ENCODE measurements at places on chromosomes 4 and X.

- no peak for DNase-seq
Observed at GRCh38 chr4:6902318-6903042, 7.1 kb upstream of the TBC1D14 start.

- DNase-seq: no peak
Observed at GRCh38 chr4:113773756-113774155, 12.2 kb upstream of the CAMK2D start.

DNA sequence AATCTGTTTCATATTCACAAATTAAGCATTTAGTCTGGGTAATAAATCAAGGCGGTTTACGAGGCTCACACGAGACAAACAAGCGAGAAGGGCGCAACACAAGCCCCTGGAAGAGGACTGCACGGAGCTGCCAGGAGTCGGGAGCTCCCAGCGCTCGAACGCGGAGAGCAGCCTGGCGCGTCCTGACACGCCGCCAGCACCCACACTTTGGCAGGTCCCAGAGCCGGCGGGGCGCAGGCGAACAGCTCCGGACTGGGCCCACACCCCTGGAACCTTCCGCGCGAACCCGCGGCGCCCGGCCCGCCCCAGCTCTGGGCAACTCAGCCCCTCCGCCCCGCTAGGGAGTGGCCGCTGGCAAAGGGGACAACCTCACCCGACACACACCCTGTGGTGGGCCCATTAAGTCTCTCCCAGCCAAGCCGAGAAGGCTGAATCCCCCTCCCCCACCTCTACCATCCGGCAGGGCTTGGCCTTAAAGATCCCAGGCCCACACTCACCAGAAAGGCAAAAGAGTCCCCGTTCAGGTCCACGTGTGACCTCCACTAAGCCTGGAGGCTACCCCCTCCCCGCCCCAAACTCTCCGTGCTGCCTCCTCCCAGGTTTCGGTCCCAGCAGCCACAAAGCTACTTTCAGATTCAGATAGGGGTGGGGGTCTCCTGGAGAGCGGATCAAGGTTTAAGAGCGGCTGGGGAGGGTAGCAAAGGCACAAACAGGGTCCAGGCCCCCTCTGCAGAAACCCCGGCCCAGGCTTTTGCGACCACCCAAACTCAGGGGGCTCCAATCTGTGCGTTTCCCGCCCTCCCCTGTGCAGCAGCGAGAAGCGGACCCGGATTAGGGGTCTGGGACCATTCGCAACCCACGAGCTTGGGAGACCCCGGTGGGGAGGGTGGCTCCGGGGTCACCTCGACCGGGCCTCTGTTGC is 47.5 kb upstream of the BCOR start:
- no peak for DNase-seq

DNA sequence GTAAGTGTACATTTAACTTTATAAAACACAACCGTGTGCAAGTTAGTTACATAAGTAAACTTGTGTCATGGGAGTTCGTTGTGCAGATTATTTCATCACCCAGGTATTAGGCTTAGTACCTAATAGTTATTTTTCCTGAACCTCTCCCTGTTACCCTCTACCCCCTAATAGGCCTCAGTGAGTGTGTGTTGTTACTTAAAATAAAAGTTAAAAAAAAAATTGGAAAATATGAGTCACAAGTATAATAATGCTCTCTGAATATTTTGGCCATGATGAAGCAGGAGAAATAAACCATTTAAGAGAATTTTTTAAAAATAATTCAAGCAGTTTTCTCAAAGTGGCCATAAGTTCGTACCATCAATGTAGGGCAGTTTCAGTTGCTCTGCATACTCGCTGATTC is 105.1 kb upstream of the GRID2 start:
- no peak for DNase-seq

- DNase-seq: no peak
Observed at GRCh38 chrX:40832723-40833122, 97.4 kb upstream of the MED14 start.

DNA sequence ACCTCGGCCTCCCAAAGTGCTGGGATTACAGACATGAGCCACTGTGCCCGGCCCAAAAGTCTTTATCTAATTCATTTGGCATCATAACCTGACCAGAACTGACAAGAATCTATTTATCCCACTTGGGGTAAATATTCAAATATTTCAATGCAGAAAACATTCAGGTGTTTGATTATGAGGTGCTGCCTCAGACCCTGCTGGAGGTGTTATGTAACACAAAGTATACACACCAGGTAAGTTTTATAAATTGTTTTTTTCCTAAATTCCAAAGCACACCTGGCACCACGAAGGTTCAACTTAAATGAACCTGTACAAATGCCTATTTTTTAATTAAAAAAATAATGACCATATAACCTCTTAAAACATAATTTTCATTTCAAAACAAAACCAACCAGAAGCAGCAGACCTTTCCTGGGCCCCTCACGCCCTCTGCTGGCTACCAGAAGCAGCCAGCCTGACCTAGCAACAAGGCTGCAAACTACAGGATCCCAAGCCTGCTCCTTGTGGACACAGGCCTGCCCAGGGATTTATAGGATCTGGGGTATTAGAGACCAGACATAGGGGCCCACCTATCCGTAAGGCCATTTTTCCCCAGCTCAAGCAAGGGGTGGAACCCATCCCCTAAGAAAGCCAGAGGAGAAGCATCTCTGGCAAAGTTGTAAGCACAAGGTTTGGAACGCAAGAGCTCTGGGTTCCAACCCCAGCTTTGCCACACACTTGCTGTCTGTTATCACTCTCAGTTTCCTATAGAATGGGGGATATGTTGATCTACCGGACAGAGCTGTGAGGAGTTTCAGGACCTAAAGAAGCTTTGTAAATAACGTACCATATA is 11.7 kb downstream of the OTUD5 start:
- no peak for DNase-seq

GRCh38 chr4:151472711-151473110 is 63.7 kb downstream of the FHIP1A start:
- DNase-seq: no peak

DNA sequence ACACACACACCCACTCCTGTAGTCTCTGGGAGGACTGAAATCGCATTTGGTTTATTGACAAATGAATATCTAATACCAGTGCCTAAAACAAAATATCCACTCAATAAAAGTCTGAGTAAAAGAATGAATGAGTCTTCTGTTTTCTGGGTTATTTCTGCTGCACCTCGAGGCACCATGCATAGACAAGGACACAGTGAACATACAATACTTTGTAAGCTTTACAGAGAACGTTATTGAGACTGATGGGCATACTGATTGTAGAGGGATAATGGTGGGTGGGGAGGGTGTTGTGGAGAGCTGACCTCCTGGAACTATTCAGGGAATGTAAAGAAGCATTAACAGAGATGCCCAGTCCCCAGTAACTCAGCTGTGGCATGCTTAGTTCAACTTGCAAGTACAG is 14.1 kb upstream of the KCNIP4 start:
- no peak for DNase-seq

DNA sequence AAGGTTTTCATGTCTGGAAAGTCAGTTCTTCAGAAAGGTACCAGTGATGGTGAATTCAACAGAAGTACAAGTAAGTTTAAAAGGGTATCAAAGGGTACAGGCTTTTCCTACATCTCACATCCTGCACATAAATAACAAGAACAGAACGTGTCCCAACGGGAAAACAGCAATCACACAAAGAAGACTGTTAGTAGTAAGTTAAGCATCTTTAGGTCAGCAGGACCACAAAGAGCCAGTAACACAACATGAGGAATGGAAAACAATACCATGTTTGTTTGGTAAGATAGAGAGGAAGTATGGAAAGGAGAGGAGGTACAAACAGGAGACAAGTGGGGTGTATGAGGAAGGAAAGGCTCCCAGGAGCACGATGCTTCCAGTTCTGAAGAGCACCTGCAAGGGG is 43.2 kb downstream of the SAT1 start:
- no peak for DNase-seq
